Natural killer cell (primary cell): ENCODE measurements at places on chromosomes 4 and X.

DNA sequence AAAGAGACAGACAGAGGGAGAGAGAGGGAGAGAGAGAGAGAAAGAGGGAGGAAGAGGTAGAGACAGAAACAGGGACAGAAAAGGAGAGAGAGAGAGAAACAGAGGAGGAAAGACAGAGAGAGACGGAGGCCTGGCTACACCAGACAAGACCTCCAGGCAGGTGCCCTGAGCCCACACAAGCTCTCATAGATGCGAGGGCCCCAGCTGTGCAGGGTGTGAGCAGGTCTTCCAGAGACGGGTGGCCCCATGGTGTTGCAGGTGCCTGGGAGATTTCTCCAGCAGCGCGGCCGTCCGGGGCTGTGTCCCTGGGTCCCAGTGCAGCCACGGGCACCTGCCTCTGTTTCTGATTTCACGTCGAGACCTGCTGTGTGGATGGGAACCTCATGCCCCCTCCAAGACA is 253.0 kb downstream of the SHOX start:
- no peak for DNase-seq

GRCh38 chrX:39764441-39764914 is 333.3 kb downstream of the BCOR start:
- no peak for DNase-seq

- DNase-seq = no peak
Observed at GRCh38 chr4:22014222-22014741, 65.7 kb upstream of the KCNIP4 start.

DNA sequence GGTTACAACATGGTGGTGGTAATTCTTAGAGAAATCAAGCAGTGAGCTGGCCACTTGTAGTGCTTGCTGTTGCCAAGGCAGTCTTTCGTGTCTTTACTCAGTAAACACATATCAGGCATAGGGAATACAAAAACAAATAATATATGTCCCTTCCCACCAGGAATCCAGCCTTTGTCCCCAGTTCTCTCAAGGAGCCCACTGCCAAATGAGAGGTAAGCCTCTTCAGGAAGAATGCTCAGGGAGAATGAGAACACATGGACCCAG is 421 bp upstream of the PLAC1 start:
- no peak for DNase-seq

DNA sequence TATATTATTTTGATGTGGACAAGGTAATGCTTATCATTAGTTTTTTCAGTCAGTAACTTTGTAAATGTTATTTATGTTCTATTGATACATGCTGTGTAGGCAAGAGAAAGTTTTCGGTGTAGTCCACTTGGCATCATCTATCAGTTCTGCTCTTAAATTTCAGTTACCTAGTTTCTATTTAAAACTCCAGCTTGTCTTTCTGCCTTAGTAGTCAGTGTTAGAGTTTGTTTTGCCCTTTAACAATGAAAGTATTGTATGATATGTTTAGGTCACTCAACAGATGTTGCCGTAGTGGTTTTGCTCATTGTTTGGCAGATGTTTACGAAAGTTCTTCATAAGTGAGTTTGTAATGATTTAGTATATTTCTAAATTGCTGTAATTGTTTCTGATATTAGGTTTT is 34.9 kb upstream of the FHDC1 start:
- DNase-seq = no peak

DNA sequence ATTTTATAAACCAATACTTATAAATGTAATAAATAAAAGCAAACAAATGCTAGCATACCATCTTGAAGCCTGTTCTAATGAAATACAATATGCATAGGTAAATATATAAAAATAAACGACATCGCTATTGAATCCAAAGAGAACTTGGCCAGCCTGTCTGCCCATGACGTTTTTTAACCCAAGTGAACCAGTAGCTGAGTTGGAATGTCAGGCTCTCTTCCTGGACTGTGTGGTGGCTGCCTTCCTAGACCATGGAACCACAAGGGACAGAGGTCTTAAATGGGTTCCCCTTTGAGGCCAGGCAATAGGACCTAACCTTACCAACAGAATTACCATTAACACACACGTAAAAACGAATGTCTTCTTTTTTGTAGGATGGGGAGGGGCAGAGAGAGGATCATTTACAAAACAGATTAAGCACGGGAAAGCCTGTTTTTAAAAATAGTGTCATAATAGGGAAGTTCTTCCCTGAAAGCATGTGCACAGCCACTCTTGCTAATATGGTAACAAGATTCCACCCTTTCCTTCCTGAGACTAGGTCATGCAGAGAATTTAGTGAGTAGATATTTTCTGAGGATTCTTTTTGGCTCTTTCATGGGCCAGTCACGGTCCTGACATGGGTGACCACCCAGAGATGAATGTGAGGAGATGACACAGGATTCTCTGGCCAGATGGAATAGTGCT is 69.4 kb upstream of the ACSL1 start:
- no peak for DNase-seq

GRCh38 chr4:123977641-123978081 is 581.1 kb downstream of the SPRY1 start:
- DNase-seq = no peak
